CD4-positive, alpha-beta T cell treated with Interleukin-21 for 1 hour (primary cell): ENCODE measurements at places on chromosomes 6 and 20.

DNA sequence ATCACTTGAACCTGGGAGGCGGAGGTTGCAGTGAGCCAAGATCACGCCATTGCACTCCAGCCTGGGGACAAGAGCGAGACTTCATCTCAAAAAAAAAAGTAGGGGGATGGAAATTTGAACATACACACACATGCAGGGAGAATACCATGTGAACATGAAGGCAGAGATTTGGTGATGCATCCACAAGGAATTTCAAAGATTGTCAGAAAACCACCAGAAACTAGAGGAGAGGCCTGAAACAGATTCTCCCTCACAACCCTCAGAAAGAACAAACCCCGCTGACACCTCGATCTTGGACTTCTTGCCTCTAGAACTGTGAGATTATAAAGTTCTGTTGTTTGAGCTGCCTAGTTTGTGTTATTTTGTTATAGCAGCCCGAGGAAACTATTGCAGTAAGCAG, 125.5 kb downstream of the GPX5 start:
- DNase-seq: no peak

DNA sequence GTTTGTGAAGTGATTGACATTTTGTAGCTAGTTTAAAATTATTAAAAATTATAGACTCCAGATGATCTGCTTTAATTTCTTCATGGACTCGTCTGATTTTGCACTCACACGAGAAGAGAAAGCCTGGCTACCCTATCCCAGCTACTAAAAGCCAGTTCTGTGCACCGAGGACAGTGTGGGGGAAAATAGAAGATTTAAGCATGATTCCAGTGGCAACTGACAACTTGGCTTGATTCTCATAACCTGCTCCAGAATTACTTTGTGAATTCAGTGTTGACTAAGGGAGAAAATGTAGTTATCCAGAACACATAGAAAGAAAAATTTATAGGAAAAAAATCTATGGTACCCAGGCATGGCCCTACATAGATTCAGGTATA, 88.7 kb downstream of the SNAP25 start:
- no peak for DNase-seq

GRCh38 chr6:126600258-126600916, 260.5 kb downstream of the CENPW start:
- DNase-seq: no peak

DNA sequence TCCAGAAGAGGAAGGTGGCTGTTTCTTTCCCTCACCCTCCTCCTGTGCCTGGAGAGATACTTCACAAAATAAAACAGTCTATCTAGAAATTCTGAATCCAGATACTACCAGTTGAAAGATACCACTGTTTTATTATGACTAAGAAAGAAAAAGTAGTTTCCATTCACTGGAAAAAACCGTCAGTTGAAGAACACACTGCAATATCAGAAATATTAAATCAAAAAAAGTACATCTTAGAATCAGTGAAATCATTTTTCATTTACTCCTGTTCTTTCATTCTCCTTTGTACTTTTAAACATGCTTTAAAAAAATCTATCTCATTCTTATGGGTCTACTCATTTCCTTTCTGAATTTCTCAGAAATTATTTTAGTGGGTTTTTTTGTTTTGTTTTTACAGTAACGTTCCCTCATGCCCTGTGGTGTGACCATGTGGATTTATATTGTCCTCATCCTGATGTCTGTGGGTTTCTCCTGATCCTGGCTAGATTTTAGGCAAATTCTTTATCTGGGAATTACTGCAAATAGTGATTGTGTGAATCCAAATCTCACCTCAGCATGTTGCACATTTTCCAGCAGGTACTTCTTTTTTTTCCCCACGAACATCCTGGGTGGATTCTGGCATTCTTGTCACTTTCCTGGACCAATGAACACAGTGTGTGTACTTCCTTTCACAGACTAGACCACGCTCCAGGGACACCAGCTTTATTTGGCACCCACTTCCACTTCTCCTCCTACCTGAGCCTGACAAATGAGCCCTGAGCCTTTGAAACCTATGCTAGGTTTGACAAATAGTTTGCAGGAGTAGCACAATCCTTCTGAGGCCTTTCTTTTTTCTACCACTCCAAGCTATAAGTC, 114.0 kb upstream of the LAMP5 start:
- DNase-seq: no peak

DNA sequence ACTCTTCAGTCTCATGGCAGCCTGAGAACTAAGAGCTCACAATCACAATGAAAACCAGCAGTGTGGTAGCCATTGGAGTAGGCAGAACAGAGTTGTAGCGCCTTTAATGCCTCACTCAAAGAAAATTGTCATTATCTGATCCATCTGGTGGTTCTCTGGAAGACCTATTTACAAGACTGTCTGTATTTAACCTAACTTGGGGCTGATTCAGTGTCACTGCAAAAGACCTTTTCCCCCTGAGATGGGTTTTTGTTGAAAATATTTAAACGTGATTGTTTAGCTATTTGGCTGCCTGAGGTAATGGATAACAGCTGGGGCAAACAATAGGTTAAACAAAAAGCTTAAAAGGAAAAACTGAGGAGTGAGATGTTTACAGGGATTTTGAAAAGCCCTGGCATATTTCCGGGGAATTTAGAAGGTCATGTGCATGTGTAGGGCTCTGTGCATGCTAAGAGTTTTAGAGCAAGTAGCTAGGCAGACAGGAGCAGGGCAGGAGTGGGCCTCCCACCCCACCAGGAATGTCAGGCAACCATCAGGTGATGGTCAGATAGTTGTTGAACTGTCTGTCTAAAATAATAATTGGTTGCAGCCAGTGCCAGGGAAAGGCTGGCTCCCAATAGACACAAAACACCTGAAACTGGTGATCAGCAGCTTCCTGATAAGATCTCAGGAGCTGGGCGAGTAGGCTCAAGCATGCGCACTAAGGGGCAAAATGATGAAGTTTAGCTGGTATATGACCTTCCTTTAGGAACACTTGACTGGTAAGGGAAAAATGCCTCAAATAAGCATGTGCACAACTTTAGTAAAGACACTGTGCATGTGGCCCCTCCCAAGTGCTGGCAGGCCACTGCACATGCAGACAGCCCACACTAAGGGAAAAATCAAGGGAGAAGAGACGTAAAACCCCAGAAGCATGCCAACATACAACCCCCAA, 70.8 kb upstream of the AKIRIN2 start:
- no peak for DNase-seq

- DNase-seq: peak; percentile 4
These were observed 404.5 kb downstream of the SYNE1 start for GRCh38 chr6:152232501-152233151.

DNA sequence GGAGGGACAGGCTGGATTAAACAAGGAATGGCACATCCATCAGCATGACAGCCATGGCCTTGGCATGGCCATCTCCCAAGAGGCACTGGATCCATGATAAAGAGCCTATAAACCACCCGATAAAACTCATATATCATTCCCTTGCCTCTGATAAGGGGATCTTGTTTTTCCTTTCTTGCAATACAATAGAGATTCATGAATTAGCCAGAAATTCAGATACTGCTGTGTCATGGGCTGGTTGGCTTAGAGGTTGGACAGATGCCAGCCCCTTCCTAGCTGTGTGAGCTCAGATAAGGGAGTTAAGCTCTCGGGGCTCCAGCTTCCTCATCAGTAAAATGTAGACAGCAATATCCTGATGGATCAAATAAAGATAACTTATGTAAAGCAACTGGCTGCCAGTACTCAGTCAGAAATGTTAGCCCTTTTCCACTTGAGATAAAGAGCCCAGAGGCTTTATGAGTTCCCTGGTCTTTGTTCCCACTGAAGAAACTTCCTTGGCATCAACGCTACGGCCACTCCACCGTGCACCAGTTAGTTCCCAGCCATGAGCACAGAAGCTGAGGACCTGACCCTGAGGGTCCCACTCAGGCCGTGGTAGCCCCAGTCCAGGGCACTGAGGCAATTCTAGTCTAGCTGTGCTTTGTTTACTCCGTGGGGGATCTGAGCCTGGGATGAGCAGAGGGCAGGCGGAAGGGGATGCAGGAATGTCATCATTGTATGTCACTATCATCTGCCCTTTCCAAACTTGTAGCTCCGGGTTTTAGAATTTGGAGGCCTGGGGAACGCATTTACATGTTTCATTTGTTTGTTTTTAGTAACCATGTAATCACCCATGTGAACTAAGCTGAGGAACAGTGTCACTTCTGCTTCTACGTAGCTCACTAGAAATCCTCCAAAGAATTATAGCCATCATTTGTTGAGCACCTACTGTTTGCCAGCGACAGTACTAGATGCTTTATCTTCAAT, 67.2 kb upstream of the TBC1D7 start:
- peak; percentile 15 for DNase-seq

DNA sequence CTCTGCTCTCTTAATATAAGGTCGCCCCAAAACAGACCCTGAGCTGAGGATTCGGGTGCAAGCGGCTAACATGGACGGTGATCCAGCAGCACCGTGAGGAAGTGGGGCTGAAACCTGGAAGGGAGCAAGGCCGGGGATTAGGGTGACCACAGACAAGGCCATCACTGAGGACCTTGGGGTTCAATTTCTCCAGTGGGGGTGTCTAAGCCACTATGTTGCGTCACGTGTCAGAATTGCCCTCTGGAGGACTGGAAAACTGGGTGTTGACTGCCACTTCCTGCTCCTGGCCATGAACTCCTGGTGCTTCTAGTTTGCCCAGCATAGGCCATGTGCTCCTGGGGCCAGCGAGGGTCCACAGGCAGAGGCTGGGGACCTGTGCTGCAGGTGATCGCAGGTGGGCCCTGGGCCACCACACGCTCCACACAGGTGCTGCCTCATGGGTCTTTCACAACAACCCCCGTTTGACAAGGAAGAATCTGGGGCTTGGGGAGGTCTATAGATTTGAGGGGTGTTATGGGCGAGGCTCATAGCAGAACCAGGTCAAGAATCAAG, 101.9 kb downstream of the CDH26 start:
- DNase-seq: no peak

DNA sequence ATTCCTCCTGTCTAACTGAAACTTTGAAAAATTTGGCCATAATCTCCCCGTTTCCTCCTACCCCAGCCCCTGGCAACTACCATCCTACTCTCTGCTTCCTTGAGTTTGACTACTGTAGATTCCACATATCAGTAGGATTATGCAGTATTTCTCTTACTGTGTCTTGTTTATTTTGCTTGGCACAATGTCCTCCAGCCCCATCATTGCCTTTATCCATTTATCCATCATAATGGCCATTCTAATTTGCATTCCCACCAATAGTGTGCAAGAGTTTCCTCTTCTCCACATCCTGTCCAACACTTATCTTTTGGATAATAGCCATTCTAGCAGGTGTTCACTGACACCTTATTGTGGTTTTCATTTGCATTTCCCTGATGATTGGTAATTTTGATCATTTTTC, 202.3 kb downstream of the THBS2 start:
- no peak for DNase-seq

DNA sequence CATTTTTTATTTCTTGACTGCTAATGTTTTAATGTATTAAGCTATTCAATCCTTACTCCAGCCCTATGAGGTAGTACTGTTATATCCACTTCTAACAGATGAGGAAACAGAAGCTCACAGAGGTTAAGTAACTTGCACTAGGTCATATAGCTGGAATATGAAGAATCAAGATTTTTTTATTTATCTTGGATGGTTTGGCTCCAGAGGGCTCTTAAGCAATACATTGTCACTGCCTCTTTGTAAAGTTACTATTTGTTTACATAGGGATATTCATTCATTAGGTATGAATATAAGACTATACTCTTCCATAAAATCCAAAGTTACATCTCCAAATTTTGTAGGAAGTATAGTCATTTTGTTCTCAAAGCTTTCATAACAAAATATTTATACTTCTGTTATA, 113.8 kb downstream of the LAMP5 start:
- no peak for DNase-seq

- no peak for DNase-seq
These were observed 289.4 kb upstream of the STXBP5 start for GRCh38 chr6:146914489-146915483.
